Occipital lobe (tissue), 3 donors: ENCODE measurements at places on chromosomes 5 and 9. TPM values are rescaled to one million over a fixed set of nuclear protein-coding genes. Genes with fewer than 3 reads are reported as not detected.

GRCh38 chr5:154138701-154139100 lies 51.8 kb upstream of the GALNT10 start:
- no peak for DNase-seq

DNA sequence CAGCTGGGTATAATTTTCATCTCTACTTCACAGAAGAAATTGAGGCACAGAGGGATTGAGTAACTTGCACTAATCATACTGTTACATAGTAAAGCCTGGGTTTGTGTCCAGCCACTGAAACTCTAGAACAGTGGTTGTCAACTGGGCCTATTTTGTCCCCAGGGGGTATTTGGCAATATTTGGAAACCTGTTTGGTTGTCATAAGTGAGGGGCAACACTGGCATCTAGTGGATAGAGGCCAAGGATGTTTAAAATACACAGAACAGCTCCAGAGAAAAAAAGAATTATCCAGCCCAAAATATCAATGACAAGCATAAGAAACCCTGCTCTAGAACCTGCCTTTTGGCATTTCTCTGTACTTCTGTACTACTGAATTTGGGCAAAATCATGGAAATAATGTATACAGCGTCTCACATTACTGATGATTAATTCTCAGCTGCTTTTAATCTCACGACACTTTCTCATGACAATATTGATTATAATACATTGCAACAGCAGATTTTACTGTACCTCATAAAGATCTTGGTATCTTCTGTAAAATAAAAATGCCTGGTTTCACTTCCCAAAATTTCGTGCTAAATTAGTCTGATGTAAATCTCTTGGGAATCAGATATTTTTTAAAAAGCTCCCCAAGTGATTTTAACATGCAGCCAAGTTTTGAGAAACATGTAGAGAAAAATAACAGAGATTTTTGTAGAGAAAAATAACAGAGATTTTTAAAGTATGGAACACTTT lies 112.7 kb downstream of the RORB start:
- DNase-seq: no peak

- DNase-seq: no peak
Measured at GRCh38 chr5:16889203-16889971, 46.7 kb downstream of the MYO10 start.

GRCh38 chr9:89820337-89820736 lies 215.5 kb downstream of the GADD45G start:
- DNase-seq: no peak

DNA sequence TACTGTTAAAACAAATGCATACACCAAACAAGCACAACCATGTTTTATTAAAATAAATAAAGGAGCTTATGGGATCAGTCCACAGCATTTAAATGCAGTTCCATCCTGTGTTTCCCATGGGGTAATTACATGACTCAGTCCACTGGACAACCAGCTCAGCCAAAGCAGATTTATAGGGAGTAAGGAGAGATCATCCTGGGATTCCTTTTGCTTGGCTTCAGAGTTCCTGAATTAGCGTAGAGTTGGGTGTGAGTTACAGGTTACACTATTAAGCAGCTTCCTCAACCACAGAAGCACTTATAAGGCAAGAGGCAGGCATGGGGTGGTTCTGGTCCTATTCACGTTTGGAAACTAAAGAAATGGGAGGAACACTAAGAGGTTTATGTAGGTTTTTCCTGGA lies 381.1 kb upstream of the ACTBL2 start:
- no peak for DNase-seq

GRCh38 chr5:26813235-26813634 lies 225.2 kb downstream of the CDH9 start:
- DNase-seq: no peak

GRCh38 chr5:23825196-23825595 lies 317.8 kb downstream of the PRDM9 start:
- no peak for DNase-seq

NKD2 gene
- total RNA-seq: 3.0 TPM
